ENCODE measurements at places on chromosomes 11 and 22. TPM values are rescaled to one million over a fixed set of nuclear protein-coding genes. Genes with fewer than 3 reads are reported as not detected.

DNA sequence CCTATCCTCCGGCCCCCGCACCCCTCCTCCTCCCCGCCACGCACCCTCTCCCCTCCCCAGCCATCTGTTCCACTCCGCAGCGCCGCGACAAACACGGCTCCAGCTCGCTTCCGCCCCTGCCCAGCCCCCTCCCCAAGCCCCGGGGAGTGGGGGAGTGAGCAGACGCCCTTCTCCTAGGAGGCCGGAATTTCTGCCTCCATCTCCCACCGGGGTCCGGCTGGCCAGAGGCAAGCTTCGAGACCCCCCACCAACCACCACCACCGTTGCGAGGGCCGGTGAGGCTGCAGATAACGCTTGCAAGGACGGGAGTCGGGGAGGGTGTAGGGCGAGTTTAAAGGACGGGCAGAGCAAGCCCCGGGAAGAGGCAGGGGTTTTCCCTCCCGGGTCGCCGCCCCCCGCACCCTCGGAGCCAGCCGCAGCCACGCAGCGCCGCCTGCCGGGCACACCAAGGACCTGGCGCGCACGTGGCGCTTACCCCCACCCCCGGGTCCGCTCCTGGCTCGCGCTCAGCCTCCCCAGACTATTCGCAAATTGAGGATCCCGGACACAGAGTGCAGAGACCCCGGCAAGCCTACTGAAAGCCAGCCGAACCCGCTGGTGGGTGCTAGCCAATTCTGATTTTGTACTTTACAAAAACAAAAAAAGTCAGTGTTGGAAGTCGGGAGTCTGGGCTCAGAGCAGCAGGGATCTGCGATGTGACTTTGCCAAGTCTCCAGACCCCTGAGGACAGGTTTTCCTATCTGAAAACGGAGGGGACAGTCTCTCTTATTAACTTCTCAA, 22.6 kb downstream of the RTN4RL2 start:
- ATAC-seq, result peak; percentile 32

The P2RY2 gene
- 44.3 TPM for total RNA-seq

DNA sequence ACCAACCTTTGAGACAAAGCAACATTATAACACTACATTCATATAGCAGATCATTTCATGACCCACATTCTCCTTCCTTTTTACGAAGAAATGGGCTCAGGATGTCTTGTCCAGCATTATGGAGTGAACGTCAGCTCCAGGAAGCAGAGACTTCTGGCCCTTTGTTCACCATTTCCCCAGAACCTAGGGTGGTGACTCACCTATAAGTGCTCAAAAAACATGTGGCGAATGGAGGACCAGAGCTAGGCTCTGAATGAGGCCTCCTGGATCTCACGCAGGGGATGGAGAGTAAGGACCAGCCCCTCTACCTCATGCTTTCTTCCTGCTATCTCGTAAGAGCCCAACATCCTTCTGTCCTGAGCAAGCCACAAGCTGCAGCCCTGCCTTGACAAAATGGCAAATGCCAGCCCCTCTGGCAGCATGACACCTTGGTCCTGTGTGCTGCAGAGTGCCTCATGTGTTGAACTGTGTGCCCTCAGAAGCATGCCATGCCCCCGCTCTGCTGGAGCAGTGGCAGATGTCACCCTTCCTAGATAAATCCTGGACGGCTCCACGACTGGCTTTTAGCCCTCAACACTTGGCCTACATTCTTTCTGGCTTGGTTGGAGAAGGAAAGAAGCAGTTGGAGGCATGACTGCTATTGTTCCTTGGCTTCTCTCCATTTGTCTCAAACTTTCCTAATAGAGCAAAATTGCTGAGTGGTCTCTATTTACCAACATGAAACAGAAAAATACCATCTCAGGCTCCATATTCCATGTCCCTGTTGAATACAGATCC, 6.5 kb upstream of the ST3GAL4 start:
- peak; percentile 28 for ATAC-seq

DNA sequence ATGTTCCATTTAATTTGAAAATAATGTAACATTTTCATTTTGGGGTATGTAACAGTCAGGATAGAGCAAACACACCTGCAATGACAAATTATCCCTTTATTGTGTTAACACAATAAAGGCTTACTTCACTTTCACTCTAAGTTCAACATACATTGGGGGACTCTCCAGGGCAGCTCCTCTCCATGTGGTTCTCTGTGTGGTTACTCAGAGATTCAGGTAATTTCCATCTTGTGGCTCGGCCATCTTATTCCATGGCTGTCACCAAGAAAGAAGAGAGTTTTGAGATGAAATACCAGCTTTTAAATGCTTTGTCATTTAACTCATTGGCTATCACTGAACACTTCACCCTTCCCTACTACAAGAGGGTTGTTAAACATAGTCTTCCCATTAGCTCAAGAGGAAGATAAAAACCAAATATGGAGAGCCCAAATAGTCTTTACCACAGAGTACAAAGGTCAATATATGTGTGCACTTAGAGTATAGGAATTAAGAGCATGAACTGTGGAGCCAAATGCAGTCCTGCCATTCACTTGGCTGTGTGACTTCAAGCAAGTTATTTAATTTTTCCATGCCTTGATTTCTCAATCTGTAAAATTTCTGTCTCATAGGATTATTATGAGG, 10.6 kb upstream of the TPH1 start:
- no peak for ATAC-seq

DNA sequence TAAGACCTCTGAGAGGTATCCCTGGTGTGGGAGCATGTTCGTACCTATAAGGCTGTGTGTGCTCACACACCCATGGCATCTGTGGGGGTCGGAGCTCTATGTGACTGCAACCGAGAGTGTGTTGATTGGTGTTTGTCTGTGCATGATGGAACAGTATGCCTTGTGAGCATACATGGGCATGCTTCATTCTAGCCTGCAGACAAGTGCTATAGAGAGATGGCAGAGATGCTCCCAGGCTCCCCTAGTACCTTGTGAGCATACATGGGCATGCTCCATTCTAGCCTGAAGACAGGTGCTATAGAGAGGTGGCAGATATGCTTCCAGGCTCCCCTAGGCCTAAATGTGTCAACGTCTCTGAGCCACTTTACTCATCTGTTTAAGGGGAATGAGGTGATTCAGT, 447.5 kb downstream of the INSC start:
- ATAC-seq, result no peak

The INS gene
- not detected for total RNA-seq

GRCh38 chr11:112057170-112057569, 16.6 kb downstream of the PIH1D2 start:
- no peak for ATAC-seq

The RRAS2 gene
- 24.4 TPM for total RNA-seq

The ARHGEF17 gene
- total RNA-seq, result 5.4 TPM

DNA sequence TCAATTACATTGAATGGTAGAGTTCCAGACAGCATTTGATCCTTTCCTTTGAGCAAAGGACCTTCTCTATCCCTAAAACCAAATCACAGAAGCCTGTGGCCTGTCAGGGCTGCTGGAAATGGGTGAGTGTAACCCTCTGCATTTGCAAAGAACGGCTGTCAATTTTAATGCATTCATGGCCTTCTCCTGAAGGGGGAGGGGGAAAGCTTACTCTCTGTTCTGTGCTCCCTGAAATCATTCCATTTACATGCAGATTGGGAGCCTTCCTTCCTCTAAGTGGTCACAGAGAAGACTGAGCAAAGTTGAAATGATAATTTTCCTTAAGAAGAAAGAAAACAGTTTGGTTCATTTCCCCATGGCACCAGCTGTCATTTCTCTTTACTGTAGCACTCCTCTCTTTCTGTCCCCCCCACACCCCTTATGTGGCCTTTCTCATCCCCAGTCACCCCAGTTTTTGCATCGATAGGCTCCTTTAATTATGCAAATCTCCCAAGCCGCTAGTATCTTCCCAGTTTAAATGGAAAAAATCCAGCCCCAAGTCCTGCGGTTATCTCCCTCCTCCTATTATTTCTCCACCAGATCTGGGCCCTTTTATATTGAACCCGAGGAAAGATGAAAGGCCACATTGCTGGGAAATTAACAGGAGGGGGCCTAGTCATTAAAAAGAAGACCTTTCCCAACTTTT, 109.4 kb upstream of the KIRREL3 start:
- no peak for ATAC-seq

DNA sequence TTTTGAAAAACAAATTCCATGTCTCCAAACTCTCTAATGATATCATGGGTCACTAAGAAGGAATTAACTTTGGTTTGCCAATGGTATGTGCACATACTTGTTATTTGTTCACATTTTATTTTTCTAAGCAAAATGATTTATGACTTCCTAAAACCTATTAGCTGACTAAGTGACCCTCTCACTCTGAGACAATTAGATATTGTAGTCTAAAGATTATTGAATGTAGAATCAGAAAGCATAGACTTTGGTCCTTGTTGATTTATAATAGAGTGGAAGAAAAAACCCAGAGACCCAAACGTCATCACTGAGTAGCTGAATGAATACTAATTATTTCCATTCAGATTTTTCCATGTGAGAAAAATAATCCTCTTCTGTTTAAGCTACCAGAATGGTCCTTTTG, 243.5 kb upstream of the ANO3 start:
- ATAC-seq, result no peak

DNA sequence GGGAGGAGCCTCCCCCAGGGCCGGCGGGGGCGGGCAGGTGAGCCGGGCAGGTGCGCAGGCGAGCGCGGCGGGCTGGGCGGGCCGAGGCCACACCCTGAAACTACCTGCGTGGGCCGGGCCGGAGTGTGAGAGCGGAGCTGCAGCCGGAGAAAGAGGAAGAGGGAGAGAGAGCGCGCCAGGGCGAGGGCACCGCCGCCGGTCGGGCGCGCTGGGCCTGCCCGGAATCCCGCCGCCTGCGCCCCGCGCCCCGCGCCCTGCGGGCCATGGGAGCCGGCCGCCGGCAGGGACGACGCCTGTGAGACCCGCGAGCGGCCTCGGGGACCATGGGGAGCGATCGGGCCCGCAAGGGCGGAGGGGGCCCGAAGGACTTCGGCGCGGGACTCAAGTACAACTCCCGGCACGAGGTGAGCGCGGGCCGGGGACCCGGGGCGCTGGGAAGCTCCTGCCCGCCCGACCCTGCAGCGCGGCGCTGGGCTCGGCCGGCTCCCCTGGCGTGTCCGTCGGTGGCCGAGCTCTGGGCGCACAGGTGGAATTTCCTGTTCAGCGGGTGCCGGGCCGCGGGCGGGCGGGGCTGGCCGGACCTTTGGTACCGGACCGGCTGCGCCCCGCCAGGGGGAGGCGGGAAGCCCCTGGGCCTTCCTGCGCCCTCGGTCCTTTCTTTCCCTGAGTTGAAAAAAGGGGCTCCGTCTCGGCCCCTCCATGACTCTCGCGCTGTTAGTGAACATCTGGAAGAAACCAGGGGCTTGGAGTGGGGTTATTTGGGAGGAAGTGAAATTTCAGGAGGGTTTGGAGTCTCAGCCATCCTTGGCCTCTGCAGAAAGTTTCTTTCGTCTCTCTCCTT, at the start of gene ST14:
TSS of gene ST14 (plus strand) at position 126 of the 841 bp plus-strand sequence. CDS start at position 324, 198 bp downstream.
- ATAC-seq, result peak; percentile 82

DNA sequence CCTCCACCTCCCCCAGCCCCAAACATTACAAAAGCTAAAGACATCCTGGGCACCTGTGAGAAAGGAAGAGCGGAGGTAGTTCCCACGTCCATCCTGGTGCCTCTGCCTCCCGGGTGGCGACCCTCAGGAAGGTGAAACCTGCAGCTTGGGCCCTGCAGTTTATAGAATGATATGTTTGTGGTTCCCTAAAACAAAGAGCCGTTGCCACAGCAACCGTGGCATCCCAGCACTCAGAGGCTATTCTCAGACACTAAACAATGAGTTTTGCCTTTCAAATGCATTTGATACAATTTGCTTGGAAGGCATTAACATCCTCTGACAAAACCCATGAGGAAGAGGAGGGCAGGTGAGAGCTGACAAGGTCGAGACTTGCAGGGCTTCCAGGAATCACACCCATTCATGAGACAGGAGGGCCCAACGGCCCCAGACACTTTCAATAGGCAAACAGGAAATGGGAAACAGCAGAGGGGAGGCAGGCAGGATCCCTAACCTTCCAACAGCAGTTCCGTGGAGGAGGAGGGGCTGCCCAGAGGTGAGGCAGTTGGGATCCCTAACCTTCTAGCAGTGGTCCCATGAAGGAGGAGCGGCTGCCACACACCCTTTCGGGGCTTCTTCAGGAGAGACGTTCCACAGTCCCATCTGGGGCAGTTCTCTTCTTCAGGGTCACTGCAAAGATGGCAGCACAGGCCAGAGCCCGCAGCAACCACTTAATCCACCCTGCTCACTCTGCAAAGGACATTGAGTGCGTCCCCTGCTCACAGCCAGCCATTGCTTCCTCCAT, 379.2 kb downstream of the SHANK2 start:
- no peak for ATAC-seq

- peak; percentile 93 for ATAC-seq
Observed at GRCh38 chr11:107562647-107563208, 2.8 kb downstream of the ALKBH8 start.

DNA sequence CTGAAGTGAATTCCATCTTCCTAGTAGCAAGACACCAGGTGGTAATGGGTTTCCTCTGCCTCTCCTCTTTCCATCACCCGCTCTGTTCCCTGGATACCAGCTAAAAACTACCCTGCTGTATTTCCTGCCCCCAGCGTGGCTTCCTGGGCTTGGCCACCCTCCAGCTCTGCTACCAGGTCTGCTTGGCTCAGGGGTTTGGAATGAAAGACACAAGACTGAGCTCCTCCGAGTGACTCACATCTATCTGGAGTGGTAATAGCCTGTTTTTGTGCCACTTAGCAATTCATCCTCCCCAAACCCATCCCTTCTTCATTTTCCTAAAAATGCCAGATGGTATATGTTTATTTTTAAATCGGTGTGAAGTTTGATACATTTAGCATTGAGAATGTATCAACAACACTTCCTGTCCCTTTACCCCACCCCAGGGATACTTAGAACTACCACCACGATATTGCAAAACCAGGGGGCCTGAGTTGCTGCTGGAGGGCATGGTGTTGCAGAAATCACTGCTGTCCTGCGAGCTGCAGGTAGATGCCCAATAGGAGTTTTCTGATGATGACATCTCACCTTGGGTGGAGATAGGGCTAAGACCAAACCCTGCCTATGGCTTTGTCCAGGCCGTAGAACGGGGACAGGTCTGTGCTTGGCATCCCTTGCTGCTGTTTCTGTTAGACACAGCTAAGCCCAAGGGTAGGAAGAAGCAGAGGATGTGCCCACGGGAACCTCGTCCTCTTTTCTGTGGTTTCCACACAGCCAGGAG, 7.5 kb upstream of the MICAL3 start:
- peak; percentile 80 for ATAC-seq

- no peak for ATAC-seq
Observed at GRCh38 chr22:29325356-29325755, 9.9 kb upstream of the RASL10A start.

GRCh38 chr11:67043572-67044349, 12.9 kb upstream of the RHOD start:
- ATAC-seq, result no peak

DNA sequence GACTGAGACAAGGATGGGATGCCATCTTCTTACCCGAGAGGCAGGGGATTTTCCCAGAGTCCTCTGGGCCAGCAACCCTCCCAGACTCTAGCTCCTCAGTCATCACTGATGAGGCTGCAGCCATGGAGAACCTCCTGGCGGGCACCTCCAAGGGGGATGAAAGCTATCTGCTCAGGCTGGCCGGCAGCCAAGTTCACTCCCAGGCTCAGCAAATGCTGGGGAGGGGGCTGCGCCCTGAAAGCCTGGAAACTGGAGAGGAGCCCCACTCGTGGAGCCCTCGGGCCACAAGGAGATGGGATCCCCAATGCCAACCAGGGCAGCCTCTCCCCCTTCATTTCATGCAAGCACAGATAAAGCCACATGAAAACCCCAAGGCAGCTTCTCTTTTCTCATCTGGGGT, 75.0 kb downstream of the CACNA1I start:
- no peak for ATAC-seq

The SLC35F2 gene
- total RNA-seq, result 14.7 TPM

The DERL3 gene
- 1.5 TPM for total RNA-seq

All from esophagus mucosa (tissue), 1 donor.